IMR-90 (cell line): ENCODE measurements at places on chromosomes 7 and 10. TPM values are rescaled to one million over a fixed set of nuclear protein-coding genes. Genes with fewer than 3 reads are reported as not detected.
A peak's percentile ranks its signal among the peaks of the same experiment; 100 is the strongest.

DNA sequence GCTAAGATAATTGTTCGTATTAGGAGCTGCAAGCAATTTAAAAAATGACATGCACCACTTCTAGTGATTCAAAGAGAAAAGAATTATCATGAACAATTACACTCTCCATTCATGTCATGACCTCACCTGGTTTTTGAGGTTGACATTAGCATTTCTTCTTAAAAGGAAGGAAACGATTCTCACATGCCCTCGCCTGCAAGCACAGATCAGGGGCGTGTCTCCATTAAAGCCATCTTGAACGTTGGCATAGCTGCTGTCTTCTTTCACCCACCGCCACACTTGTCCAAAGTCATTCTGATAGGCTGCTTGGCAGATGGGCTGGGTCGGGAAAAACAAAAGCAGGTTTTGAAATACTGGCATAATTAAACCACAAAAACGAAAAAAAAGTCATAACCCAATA lies 19.9 kb downstream of the ANKRD22 start:
- DNase-seq, result no peak

The NPFFR1 gene
- polyA plus RNA-seq, result not detected in 2 replicates

DNA sequence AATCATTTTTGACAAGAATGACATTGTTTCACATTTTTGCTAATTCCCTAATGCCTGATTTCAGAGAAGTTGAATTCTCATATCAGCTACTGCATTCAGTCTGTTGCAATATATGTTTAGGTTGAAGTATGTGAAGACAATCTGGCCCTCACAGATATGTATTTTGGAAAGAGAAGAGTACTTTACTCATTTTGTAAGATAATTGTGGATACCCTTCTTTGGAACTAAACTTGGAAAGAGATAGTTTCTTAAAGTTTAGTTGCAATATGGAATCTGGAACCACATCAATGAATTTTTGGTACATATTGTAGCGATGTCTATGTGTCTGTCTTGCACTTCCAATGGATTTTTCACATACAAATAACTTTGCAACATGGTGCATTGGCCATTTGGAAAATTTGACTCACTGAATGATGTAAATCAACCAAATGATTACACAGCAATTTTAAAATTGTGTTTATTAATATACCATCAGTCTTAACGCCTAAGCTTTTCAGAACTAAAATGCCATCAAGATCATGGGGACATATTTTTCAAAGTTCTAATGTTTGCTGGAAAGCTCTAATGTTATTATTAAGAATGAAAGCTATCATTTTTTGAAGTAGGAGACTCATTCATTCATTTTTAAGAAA lies 39.3 kb upstream of the TMEM26 start:
- DNase-seq, result no peak

The CUBN gene
- polyA plus RNA-seq, result 0.10 and 0.19 TPM in 2 replicates

- no peak for DNase-seq
Observed at GRCh38 chr7:137446025-137446424, 102.5 kb upstream of the PTN start.

- DNase-seq, result peak; percentile 45
Observed at GRCh38 chr7:41313171-41313570, 389.7 kb downstream of the INHBA start.

DNA sequence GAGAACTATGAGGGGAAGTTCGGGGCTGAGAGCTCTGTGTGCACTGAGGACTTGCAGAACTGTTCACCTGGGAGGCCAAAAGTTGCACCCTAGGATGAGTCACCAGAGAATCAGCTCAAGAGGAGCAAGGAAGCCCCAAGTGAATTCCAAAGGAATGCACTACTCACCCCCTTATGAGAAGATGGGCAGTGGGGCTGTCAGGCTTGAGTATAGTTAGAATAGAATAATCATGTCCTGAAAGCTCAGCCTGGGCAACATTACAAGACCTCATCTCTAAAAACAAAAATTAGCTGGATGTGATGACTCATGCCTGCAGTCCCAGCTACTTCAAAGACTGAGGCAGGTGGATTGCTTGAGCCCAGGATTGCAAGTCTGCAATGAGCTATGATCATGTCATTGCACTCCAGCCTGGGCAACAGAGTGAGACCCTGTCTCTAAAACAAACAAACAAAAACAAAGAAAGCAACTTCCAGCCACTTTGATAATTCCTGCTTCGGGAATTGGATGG lies 30.0 kb downstream of the MAP3K8 start:
- peak; percentile 26 for DNase-seq

DNA sequence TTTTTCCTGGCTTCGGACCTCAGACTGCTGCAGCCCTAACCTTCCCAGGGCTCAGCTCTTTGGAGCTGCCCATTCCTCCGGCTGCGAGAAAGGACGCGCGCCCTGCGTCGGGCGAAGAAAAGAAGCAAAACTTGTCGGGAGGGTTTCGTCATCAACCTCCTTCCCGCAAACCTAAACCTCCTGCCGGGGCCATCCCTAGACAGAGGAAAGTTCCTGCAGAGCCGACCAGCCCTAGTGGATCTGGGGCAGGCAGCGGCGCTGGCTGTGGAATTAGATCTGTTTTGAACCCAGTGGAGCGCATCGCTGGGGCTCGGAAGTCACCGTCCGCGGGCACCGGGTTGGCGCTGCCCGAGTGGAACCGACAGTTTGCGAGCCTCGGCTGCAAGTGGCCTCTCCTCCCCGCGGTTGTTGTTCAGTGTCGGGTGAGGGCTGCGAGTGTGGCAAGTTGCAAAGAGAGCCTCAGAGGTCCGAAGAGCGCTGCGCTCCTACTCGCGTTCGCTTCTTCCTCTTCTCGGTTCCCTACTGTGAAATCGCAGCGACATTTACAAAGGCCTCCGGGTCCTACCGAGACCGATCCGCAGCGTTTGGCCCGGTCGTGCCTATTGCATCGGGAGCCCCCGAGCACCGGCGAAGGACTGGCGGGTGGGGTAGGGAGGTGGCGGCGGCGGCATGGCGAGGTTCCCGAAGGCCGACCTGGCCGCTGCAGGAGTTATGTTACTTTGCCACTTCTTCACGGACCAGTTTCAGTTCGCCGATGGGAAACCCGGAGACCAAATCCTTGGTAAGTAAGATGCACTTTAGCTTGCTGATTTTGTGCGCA lies at the start of gene PLXDC2:
Gene PLXDC2 (plus strand): TSS at position 22 of the 820 bp plus-strand sequence.
- peak; percentile 36 for DNase-seq

GRCh38 chr7:15685358-15686294 lies 857 bp downstream of the MEOX2 start:
- DNase-seq, result peak; percentile 34

DNA sequence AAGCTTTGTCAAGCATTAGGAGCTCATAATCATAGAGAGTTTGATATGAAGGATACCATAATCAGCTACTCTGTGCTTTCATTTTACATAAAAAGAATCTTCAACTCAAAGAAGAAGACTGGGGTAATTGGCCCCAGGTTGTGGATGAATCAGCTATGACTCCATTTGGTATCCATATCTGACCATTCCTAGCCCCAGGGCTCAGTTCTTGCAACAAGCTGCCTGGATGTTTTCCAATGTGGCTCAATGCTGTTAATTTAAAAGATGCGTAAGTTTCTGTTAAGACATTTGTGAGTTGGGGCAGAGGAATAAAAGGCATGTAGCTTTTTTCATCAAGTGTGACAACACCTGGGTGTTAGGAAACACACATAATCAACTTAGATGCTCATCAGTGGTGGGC lies 951.1 kb downstream of the NRG3 start:
- DNase-seq, result no peak

- DNase-seq, result no peak
Observed at GRCh38 chr10:128573986-128574385, 447.8 kb upstream of the MKI67 start.

GRCh38 chr7:89549768-89550167 lies 604.5 kb upstream of the STEAP1 start:
- no peak for DNase-seq

DNA sequence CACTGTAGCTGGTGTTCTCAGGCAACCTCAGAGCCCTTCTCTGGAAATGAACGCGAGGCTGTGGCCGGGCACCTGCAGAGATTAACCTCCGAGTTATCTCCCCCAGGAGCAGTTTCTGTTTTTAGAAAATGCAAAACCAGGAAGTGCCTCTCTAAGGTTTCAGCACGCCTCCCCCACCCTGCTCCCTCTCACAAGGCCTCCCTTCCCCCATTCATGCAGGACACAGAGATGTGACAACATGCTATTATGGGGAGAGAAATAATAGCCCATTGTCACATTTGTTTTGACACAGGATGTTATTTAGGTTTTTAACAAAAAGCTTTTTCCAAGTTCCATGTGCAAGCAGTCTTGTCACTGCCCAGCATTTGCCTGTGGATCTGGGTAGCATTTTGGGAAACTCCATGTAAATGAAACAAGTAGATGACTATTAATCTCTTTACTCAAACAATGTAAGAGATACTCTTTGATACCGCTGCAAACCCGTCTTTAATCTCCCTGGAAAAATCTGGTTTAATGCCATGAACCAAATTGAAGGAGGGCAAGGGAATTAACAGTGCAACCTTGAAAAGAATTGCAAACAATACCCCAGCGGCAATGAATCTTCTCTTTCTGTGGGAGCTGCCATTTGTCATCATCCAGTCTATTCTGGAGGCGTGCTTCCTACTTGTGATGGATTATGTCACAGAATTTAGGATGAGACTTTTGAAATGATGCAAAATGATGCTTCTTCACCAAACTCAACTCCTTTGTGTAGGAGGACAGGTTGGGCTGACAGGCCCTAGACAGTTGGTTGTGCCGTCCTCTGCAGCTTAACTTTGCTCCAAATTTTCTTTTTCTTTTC lies 86.5 kb upstream of the NMT2 start:
- no peak for DNase-seq

GRCh38 chr7:13321316-13321715 lies 633.9 kb downstream of the ARL4A start:
- no peak for DNase-seq

DNA sequence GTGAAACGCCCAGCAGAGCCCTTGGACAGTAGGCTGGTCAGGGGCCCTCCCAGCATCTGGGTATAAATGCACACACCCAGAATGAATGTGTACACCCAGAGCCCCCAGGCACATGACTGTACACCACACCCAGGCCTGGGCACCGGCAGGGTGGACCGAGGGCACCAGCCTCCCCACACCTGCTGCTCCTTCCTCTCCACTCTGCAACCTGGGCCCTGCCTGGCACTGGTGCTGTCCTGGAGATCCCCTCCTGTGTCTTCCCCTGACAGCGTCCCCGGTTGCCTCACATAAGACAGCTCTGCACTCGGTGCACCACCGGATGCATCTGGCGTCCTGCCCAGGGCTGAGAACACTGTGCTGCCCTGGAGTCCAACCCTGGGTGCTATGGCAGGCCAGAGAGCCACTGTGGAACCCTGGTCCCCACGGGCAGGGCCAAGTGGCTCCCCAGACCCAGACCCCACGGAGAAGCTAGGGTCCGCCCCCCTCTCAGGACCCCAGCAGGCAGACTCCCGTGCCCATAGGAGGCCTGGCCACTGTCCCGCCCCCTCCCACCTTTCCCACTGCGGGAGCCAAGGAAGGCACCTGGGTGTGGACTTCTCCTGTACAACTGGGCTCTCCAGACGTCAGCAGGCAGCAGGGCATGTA lies 6.6 kb downstream of the RASGEF1A start:
- DNase-seq, result no peak

The AOC1 gene
- polyA plus RNA-seq, result not detected in 2 replicates

The OPN1SW gene
- polyA plus RNA-seq, result not detected in 2 replicates

The TMEM229A gene
- not detected in 2 replicates for polyA plus RNA-seq

The UNCX gene
- not detected in 2 replicates for polyA plus RNA-seq

The OR2A42 gene
- not detected in 2 replicates for polyA plus RNA-seq
